ENCODE measurements at places on chromosomes 7 and 10.

- no peak for DNase-seq
Observed at GRCh38 chr10:29681676-29682448, 47.1 kb upstream of the SVIL start.

DNA sequence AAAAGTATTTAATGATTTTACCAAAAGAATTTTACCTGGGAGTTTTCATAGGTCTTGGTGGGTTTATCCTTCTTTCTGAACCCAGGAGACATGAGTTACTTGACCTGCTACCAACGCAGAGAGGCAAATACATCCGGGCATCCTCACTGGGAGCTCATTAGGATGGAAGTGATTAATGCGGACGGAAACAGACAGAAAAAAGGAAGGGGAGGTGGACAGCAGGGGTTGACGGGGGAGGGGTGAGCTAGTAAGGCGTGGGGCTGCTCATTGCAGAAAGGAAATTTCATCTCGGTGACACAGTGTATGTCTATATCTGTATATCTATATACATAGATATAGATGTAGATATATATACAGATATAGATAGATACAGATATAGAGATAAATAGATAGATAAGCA lies 408.2 kb upstream of the ADARB2 start:
- DNase-seq, result no peak

DNA sequence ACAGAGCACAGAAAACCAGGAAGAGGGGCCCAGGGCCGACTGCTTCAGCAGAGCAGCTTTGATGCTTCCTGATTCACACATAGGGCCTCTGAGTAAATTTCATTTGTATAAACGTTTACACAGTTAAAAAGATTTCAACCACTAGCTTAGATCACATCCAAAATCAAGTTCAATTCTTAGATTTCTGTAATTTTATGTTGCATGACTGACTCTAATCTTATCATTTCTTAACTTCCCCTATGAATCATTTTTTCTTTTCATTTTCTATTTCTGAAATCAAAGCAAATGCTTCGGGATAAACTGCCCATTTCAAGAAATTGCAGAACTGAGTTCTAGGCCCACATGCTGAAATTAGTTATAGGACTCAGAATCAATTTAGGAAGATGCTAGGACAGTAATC lies 224.7 kb downstream of the INHBA start:
- peak; percentile 72 for DNase-seq

- no peak for DNase-seq
Observed at GRCh38 chr7:2215851-2216250, 16.9 kb downstream of the MAD1L1 start.

DNA sequence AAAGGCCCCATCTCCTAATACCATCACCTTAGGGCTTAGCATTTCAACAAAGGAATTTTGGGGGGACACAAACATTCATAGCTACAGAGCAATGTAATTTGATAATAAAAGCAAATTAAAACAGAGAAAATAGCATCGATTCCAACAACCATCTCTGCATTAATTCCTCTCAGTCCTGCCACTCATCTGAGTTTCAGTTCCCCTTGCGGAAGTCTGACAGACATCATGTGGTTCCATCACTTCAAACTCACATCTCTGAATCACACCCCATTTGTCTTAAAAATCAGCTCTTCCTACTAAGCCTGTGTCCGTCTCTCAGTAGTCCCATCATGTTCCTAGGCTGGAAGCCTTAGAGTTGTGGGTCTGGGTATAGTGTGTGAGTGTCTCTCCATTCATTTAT lies 3.6 kb downstream of the ADCK2 start:
- DNase-seq, result no peak

- DNase-seq, result no peak
Observed at GRCh38 chr7:105106473-105106872, 92.5 kb downstream of the KMT2E start.

DNA sequence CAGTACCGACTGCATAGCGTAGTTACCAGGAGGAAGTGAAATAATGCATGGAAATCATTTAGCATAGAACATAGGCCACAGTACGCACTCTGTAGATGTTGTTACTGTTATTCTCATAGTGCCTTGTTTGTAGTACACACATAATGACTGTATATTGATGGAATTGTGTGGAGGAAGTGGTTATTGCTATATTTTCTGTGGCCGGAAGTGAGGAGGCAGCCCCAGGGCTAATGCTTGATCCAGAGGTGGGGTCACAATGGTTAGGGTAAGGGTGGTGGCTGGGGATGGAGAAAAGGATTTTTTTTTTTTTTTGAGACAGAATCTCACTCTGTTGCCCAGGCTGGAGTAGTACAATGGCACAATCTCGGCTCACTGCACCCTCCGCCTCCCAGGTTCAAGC lies 4.5 kb upstream of the MGAM start:
- DNase-seq, result no peak

- peak; percentile 46 for DNase-seq
Observed at GRCh38 chr10:15167411-15168290, 842 bp downstream of the NMT2 start.

GRCh38 chr10:3828404-3829155 lies 43.6 kb upstream of the KLF6 start:
- DNase-seq, result peak; percentile 78

DNA sequence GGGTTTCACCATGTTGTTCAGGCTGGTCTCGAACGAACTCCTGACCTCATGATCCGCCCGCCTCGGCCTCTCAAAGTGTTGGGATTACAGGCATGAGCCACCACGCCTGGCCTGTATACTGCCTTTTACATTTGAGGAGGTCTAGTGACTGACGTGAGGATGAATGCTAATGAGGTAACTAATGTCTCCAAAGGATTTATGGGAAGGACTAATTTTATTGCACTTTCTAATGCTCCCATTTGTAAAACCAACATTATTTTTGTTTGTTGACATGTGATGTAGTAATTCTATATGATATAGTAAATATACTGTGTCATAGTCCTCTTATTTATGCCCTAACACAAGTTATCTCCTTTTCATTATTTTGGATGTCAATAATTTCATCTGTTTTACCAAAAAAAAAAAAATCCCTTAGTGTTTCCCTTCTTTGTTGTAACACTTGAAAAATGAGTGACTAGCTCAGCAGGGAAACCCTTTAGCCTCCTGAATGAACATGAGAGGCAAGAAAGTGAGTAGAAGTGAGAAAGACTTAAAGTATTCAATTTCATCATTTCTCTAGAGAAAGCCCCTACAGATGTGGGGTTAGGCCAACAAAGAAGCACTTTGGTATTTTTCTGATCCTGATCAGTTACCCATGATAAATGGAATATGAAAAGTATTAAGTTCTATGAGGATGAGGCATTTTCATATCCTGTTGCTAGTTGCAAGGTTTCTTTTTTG lies 596.9 kb upstream of the PCDH15 start:
- DNase-seq, result no peak

GRCh38 chr10:73758704-73759511 lies 14.7 kb downstream of the SEC24C start:
- no peak for DNase-seq

GRCh38 chr10:78516756-78517155 lies 483.1 kb downstream of the RPS24 start:
- no peak for DNase-seq

GRCh38 chr10:1559311-1559710 lies 178.0 kb downstream of the ADARB2 start:
- no peak for DNase-seq

- DNase-seq, result peak; percentile 63
Observed at GRCh38 chr7:30920584-30921539, 9.2 kb downstream of the AQP1 start.

- DNase-seq, result no peak
Observed at GRCh38 chr10:96238646-96239623, 32.4 kb downstream of the BLNK start.

- peak; percentile 69 for DNase-seq
Observed at GRCh38 chr10:16986406-16987205, 143.0 kb downstream of the CUBN start.

Measured in fibroblast of the aortic adventitia (primary cell).